ENCODE measurements at places on chromosomes 4 and X.

DNA sequence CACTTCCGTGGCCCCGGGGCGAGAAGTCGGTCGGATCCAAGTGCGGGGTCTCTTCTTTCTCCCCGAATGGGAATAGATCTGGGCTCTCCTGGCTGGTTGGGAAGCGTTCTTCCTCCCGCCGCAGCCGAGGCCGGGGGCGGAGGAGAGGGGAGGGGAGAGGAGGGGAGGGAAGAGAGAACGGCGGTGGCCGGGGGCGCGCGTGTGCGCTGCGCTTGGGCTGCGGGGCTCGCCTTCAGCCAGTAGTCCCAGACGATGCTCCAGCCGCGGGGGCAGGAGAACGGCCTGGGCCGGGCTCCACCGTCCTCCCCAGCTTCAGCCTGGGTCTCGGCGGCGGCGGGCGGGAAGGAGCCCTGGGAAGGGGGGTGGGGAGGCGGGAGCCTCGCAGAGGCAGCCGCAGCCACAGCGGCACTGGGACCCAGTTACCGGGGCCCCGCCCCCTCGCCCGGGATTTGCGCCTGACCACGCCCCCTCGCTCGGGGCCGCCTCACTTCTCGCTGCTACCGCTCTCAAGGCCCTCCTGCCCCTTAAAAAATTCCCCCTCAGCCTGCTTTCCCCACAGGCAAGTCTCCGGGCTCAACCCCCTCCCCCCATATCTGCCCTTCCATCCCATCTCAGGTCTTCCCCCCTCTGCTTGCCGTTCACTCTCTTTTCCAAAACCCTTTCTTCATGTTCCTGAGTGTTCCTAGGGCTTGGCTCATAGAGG lies at the start of gene FGD1:
TSS of gene FGD1 (minus strand) at position 421 of the 703 bp plus-strand sequence. CDS start 802 bp downstream, outside the sequence.
- DNase-seq, result peak; percentile 4

- DNase-seq, result no peak
These were observed 250.4 kb downstream of the TMA16 start for GRCh38 chr4:163744861-163745260.

DNA sequence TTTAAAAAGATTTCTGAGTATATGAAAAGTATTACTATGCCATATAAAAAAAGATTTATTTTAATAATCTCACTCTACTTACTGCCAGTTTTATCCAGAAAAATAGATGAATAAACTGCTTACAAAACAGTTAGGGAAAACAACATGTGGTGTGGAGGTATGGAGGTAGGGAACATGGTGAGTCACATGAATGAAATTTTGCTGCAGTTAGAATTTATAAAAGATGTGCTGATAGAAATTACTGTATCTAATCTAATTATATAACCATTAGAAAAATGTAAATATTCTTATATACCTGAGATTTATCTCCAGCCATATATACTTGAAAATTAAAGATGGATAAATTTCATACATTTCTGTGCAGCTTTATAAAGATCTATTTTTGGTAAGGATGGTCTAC lies 184.0 kb upstream of the ANK2 start:
- DNase-seq, result no peak

DNA sequence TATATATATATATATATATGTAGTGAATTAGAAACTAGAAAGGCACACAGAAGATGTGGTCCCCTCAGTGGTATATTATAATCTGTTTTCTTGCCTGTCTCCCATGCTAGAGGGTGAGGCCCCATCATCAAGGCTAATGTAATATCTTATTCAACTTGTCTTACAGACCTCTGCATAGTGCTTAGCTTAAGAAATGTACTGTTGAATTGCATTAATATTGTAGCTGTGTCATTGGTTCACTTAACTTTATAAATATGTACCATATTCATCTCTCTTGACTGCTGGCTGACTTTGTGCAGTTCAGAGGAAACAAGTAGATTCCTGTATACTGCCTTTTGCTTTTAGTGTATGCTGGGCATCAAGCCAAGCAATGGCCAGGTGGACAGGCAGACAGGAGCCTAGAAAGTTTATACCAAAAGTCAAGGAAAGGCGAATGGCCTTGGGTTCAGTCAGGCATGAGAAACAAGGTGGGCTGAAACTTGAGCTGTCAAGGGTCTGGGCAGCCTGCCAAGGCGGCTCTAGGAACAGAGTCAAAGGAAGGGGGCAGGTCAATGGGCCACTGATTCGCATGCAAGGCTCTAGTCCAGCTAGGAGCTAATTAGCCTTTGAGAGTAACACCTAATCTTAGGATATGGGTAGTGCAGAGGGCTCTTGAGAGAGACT lies 78.8 kb upstream of the LEF1 start:
- DNase-seq, result no peak

- DNase-seq, result no peak
These were observed 736.5 kb upstream of the FTHL17 start for GRCh38 chrX:31808357-31808756.

DNA sequence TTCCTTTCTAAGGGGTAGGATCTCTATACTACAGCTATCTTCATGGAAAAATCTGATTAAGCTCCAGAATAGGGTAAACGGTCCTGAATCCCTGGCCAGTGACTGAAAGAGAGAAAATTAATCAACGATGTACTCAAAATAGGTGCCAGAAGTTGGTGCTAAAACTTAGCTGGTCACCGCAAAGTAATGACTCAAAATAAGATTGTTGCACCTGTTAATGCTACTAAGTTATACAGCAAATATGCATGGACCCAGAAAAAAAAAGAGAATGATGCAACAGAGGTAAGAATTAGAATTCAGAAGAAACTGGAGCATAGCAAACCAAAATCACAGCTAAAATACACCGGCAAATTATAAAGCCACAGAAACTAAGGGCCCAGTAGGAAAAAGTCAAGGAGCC lies 239.7 kb upstream of the FAM241A start:
- DNase-seq, result no peak

GRCh38 chrX:39903937-39904336 lies 193.8 kb downstream of the BCOR start:
- DNase-seq, result no peak

GRCh38 chr4:95165926-95166524 lies 382.7 kb downstream of the UNC5C start:
- no peak for DNase-seq

GRCh38 chr4:3461515-3462291 lies 1.4 kb upstream of the DOK7 start:
- DNase-seq, result no peak

DNA sequence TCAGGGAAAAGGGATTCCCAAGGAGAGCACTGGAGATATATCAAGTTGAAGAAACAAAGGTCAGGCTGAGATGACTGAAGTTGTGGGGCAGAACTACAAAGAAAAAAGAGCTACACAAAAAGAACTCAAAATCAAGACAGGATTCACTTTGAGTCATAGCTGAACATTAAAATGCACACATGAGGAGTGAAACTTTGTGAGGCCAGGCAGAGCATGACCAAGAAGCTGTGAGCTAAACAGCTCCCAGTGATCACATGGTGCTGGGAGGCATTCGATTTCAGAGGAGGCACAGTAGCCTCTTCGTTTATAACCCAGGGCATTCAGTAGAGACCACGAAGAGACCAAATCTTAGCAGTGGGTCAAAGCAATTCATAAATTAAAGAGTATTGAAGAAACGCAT lies 145.3 kb downstream of the ATRX start:
- no peak for DNase-seq

DNA sequence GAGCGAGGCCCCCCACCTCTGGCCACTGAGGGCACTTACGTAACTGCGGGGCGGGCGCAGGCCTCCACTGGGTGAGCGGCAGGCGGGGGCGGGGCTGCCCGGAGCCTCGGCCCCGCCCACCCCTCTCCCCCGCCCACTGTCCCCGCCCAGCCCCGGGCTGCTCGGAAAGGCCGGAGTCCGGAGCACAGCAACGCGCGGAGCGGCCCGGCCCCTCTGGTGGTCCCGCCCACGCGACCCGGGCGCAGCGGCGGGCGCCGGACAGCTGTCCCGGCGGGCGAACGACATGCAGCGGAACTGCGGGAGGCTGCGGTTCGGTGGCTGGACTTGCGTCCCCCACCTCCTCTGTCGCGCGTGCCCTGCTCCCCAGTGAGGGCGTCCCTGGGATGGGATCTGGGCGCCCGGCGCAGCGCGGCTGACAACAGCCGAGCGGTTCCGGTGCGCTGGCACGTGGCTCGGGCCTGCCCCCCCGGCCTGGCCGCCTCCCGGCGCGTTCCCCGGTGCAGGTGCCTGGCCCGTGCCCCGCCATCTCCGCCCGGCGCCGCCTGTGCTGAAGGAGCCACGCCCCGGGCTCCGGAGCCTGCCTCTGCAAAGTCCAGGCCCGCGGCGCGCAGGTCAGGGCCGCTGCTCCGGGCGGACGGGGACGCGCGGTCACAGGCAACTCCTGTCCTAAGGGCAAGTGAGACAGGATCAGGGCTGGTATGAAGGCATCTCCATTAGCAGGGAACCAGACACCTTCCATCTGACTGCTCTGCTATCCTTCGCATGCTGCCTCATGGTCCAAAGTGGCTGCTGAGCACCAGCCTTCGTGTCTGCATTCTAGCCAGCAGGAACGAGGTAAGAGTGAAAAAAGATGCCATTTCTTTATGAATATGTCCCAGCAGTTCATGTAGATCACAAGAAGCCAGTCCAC lies 21.8 kb upstream of the JAKMIP1 start:
- no peak for DNase-seq

DNA sequence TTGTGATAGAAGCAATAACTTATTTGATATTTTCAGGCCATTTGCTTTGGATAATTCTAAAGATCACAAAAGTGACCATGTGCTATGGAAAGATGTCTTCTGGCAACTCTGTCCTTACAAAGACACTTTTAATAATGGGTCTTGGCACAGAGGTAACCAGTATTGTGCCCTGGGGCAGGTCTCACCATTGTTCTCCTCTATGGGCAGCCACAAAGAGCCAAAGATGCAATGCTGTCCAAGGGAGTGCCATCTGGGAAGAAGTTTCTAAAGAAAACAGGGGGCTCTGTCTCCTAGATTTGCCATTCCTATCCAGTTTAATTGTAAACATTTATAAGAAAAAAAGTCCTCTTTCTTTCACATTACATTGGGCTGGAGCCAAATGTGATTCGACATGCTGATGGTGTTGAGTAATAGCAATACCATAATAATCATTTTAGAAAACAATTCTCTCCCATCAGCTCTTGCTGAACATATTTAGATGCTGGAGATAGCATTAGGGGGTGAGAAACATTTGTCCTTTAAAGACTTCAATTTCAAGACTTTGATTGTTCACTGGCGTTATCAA lies 179.9 kb downstream of the KIT start:
- DNase-seq, result no peak

DNA sequence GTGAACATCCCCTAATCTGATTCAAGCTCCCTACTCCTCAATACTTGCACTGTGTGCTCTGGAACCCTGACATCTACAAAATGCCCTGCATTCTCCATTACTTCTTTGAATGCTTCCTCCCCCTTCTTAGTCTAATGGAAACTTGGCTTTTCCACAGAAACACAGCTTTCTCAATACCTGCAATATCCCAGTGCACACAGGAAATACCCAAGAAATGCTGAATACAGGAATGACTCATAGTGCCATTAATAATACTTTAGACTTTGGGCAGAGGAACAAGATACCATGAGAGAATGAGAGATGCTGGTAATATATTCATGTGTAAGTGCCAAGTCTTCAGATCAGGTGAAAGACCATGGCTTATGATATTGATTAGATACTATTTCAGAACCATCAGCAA lies 5.6 kb downstream of the QRFPR start:
- no peak for DNase-seq

GRCh38 chr4:26047795-26048194 lies 133.8 kb downstream of the SMIM20 start:
- no peak for DNase-seq

DNA sequence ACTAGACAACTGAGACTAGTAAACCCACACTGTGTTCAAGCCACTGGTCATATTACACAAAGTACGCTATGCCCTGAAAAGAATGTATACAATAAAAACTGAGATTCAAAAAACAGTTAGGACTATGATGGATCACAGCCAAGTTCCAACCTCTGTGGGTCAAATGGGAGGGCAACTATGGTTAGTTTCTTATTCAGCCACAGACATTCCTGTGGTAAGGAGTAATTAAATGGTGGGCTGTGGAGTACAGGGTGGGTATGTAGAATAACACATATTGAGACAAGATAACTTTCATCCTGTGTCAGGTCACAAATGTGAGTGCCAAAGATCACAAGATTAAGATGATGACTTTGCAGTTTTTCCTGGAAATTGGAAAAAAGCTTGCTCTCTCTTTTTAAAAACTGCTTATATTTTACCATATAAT lies 167.2 kb downstream of the NPNT start:
- DNase-seq, result no peak

- DNase-seq, result no peak
These were observed at the start of gene CYSLTR1 for GRCh38 chrX:78327370-78328086. CYSLTR1 (minus strand) TSS chrX:78327611; CDS start chrX:78273746, 53,865 bp downstream.

- DNase-seq, result no peak
These were observed 365.7 kb upstream of the MAD2L1 start for GRCh38 chr4:120432301-120432860.

DNA sequence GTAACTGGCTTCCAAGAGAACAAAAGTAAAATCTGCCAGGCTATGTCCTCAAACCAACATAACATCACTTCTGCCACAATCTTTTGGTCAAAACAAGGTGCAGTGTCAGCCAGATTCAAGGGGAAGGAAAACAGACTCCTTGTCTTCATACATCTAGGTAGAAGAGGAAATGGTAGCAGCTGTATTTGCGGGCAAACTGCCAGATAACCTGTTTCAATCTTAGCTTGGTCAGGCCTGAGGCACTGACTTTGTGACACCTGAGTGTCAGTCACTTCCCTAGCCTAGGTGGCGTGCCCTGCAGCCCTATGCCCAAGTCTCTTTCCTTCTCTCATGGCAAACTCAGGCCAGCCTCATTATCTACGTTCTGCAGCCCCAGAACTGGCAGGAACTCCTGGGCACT lies 146.2 kb upstream of the JADE1 start:
- no peak for DNase-seq

GRCh38 chr4:170030121-170030520 lies 3.9 kb upstream of the MFAP3L start:
- DNase-seq, result no peak

DNA sequence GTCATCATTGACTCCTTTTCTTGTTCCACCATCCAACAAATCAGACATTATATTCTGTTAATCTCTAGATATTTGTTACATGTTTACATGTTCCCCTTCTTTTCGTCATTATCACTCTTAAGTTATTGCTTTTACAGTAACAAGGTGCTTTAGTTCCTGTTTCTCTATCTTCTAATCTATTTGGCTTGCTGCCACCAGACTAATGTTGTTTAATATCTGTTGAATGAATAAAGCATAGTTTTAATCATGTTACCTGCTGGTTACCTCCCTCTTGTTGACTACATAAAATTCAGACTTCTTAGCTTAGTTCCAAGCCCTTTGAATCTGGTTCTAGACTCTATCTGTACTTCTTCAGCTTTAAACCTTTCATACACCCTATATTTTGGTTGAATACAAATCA lies 129.8 kb upstream of the TRIM2 start:
- DNase-seq, result no peak

DNA sequence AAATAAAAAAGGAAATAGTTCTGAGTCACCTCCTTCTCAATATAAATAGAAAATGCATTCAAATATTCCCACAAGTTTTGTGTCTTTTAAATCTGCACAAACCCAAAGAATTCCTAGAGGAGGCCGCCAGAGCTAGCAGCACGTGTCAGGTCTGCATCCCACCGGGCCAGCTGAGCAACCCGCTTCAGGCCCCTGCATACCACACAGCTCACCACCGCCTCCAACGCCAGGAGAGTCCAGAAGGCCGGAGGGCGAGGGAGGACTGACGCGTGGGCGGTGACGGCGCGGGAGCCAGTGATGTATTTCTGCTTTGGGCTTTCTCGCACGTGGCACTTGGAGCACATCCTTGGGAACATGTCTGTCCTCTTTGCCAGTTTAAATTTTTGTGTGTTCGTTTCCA lies 61.9 kb upstream of the CLDN34 start:
- no peak for DNase-seq

- no peak for DNase-seq
These were observed 34.7 kb upstream of the ENPP6 start for GRCh38 chr4:184252136-184253071.
